ENCODE measurements at places on chromosomes 12 and 14.

GRCh38 chr12:85367936-85368335 is 87.9 kb downstream of the ALX1 start:
- no peak for DNase-seq

GRCh38 chr12:63937378-63938316 is 93.1 kb downstream of the SRGAP1 start:
- DNase-seq = no peak

DNA sequence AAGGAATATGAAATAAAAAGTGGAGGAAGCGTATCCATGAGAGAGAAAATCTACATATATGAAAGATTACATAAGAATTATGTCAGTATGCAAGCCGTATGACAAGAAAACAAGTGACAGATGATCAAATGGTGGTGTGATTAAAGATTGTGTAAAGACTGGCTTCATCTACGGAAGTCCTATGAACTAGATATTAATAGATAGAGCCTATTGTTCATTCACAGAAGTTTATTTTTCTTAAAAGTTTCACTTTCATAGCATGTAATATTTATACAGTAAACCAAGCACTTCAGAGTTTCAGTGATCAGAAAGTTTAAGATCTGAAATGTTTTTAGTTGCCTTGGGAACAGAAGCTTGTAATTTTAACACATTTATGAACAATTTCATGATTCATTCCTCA is 84.5 kb downstream of the VRK1 start:
- DNase-seq = no peak

DNA sequence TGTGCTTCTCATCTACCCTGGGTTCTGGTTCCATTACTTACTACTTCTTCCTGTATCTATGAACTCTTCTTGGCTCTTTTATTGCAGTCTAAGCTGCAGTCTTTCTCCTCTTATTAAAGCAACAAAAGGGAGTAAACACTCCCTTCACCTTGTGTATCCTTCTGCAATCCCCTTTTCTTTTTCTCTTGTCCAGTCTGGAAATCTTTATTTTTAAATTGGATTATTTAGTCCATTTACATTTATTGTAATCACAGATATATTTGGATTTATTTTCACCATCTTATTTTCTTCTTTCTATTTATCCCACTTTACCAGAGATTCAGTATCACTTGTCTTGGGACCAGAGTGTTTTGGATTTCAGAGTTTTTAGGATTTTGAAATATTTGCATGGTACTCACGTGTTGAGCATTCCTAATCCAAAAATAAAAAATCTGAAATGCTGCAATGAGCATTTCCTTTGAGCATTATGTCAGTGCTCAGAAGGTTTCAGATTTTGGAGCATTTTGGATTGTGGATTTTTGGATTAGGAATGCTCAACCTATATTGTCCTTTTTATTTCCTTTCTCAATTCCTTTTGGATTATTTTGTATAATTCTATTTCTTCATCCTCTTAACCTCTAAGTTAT is 6.8 kb upstream of the ACVR1B start:
- no peak for DNase-seq

DNA sequence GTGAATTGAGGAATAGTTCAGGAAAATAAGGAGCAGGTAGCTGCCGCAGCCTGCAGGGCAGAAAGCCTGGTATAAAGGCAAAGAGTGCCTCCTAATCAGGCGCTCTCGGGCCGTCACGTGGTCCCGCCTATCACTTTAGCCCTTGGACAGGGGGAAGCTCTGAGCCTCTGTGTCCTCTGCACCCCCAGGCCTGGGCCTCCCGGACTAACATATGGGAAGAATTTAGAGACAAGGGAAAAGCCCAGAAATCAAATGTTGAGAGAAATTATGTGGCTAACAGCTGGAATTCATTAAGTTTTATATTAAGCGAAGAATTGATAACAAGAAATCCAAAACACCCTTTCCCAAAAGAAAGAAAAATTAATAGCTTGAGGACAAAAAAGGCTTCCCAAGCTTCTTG is 417.7 kb downstream of the ATP23 start:
- DNase-seq = peak; percentile 61

GRCh38 chr14:71583705-71584104 is 348.5 kb upstream of the RGS6 start:
- no peak for DNase-seq

DNA sequence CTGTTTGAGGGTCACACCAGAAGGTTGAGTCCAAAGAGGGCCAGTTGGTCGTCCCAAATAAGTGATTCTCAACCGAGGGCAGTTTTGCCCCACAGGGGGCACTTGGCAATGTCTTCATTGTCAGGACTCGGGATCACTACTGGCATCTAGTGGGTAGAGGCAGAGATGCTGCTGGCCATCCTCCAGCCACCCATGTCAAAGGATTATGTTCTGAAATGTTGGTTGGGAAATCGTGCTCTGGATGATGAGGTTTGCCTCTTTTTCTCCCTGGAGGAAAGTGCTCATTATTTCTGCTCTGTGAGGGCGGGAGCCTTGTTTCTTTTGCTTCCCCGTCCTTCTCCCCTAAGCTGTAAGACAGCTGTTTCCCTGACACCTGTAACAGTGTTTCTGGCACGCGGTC is 3.6 kb downstream of the ZNF839 start:
- DNase-seq = peak; percentile 41

- DNase-seq = no peak
Measured at GRCh38 chr12:2551412-2551900, 243.3 kb upstream of the FKBP4 start.

DNA sequence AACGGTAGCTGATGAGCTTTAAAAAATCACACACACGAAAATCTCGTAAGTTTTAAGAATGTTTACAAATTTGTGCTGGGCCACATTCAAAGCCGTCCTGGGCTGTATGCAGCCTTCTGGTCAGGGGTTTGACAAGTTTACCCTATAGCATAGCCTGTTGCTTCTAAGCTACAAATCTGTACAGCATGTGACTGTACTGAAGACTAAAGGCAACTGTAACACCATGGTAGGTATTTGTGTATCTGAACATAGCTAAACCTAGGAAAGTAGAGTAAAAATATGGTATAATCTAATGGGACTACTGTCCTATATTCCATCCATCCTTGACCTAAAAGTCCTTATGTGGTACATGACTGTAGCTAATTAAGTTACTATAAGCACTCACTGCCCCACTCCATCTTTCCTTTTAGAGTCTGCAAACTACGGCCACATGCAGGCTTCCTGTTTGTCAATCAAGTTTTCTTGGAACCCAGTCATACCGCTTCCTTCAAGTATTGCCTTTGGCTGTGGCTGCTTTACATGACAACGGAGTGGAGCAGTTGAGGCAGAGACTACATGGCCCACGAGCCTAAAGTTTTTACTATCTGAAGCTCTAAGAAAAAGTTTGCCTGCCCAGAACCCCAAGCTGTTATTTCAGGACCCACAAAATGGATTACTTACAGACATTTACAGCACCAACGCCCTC is 18.5 kb downstream of the KRT7 start:
- no peak for DNase-seq

GRCh38 chr14:21868442-21869046 is 194.9 kb upstream of the OR4E1 start:
- DNase-seq = peak; percentile 10

GRCh38 chr12:7923241-7924236 is 12.4 kb downstream of the SLC2A3 start:
- DNase-seq = no peak

- DNase-seq = no peak
Measured at GRCh38 chr12:107396991-107397390, 288.6 kb upstream of the PWP1 start.

DNA sequence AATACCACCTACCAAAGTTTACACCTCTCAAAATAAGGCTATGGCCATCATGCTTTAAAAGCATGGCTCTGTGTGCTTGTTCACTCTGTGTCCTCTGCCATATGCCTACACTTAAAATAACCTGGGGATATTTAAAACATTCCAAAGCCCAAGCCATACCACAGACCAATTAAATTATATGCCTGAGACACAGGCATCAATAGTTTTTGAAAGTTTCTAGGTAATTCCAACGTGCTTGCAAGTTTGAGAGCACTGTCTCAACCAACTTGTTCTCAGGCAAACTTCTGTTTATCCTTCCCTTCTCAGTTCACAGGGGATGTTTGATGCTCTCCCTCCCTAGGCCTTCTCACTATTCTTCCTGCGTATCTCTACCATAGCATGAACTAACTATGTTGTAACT is 3.4 kb upstream of the FRMD6 start:
- DNase-seq = no peak

DNA sequence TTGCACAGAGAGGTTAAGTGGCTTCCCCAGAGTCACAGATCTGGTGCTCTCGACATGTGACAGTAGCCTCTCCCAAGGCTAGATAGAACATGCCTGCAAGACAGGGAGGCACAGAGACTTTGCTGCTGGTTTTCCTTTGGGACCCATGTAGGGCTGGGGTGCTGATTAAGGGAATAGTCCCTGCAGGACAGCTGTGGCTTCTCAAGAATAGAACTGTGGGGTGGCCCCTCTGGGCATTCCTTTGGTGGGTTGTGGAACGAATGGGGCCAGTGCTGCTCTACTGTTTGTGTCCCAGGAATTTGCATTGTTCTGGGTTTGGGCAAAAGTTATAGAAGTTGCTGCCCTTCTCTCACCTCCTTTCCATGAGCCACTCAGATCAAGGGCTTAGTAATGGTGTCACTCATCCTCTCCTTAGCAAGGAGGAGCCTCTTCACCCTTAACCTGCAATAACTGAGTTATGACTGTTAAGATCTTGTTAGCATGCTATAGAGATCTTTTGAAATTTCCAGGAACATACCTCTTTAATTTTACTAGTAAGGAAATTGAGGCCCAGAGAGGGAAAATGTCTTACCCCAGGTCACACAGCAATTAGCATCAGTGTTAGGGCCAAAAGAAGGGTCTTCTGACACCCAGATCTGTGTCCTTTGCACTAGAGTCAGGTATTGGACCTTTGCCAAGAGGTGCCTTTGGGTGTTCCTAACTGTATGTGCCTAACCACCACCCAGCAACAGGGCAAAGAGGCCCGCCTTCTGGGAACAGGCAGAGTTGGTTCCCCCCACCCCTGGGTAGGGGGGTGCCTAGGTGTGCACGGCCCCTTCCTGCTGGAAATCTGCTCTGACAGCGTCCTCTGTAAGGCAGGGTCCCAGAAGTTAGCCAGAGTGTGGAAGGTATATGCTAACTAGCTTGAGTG is 31.4 kb downstream of the CD9 start:
- DNase-seq = no peak

DNA sequence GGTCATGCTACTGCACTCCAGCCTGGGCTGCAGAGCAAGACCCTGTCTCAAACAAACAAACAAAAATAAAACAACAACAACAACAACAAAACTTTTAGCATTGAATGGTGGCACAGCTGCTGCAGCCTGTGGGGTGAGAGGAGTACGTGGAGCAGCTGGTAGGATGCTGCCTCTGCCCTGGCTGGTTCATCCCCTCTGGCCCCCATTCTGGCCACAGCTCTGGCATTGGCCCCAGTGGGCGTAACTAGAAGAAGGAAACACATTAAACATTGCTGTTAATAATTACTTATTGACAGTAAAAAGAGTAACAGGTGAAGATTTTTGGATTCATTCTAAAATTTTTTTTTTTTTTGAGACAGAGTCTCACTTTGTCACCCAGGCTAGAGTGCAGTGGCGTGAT is 28.8 kb upstream of the C2CD5 start:
- no peak for DNase-seq

- no peak for DNase-seq
Measured at GRCh38 chr12:113328368-113328889, 6.5 kb downstream of the SLC8B1 start.

- no peak for DNase-seq
Measured at GRCh38 chr14:83850092-83850491, 1679.9 kb upstream of the FLRT2 start.

GRCh38 chr14:82719617-82720016 is 1186.0 kb upstream of the SEL1L start:
- DNase-seq = no peak

GRCh38 chr12:129607301-129607700 is 296.5 kb downstream of the TMEM132D start:
- no peak for DNase-seq

DNA sequence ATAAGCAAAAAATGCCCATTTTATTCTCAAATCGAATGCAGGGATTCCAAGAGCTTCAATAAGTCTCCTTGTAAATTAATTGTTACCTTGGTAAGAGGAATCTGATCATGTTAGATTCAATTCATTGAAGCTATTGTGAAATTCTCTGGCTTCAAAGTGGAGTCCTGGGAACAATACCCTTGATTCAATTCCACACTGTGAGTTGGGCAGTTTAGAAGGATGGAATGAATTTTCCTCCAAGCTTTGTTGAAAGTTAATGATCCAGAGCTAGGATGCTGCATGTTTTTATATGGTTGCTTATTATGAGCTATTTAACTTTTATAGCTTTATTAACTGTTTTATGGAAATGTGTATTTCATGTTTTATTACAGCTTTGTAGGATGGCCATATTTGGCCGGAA is 89.9 kb upstream of the IGF1 start:
- no peak for DNase-seq

DNA sequence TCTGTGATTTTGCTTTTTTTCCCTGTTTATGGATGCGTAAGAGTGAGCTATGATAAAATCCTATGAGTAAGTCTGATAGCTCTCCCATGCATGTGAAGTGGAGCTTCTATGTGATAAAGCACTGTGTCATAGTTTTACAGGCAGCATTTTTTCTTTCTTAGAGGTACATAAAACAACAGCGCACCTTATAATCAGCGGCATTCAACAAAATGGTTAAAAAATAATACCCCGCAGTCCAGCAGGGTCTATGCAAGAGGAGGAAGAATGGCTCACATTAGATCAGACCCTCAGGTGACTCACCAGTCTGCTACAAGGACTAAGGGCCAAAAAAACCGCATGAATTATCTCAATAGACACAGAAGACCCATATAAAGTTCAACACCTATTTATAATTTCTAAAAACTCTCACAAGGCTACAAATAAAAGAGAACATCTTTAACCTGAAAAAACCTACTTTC is 33.0 kb upstream of the TMEM179 start:
- DNase-seq = no peak

DNA sequence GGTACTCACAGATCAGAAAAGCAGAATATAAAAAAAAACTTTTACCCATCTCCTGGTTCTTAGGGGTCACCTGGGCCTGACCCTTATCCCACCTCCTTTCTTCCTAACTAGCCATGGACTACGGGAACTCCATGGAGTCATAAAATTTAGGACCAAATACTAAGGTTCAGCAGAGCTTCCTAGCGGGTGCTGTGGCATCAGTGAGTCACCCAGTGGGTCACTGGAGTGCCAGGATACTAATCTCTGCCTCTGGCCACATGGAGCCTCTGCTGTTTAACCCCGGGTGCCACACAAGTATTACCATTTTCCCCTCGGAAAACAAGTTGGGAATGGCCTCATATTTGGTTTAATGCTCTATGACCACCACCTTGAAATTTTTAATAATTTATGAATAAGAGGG is 6.9 kb downstream of the ZBTB39 start:
- no peak for DNase-seq

All from large intestine (tissue), 12 donors.